ENCODE measurements at places on chromosomes 3 and 15.

DNA sequence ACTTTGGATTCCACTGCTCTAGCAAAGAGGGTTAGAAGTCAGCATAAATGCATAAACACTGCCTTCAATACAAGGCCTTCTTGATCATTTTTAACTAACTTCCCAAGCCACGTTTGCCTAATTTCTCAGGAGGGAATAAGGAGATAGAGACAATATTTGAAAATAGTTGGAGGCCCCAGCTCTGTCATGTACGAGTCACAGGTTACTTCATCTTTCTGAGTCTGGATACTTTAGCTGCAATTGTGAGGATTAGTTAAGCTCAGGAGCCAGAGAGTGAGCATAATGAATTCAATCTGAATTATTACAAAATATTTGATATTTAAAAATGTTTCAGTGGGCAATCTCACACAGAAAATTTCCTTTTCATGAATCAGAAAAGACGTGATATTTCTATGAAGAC is 298.9 kb downstream of the SHOX2 start:
- DNase-seq: no peak

DNA sequence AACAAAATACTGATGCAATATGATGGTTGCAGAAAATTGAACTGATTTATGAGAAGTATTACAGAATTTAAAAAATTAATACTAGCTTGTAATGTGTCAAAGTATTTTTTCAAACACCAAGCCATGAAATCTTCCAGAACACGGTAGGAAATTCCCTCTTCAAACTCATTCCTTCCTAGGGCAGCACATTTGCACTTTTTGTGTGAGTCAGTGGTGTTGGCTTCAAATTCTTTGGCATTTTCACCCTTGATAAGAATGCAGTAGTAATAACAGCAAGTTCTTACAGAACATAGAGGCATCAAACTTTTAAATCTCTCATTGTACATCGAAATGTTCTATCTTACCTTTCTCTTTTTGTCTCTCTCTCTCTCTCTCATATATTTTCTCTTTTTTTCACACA is 191.8 kb downstream of the CGGBP1 start:
- DNase-seq: no peak

DNA sequence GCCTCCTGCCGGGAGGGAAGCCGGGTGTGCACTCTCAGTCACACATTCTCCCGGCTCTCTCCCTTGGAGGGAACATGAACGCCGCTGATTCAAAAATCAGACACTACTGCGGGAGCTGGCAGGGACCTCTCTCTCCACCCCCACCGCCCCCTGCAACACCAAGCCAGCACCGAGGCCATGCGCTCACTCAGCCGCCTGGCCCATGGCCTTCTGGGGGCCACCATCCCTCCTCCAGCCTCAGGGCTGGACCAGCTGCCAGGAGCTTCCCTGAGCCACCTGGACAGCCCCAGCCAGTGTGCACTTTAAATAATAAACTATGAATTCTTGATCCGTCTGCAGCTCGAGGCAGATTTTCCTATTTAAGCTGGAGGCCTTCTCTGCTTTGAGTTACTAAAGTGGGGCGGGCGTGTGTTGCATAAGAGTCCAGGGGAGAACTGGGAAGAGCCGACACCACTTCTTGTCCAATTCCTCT is 30.6 kb downstream of the ADAMTS17 start:
- no peak for DNase-seq

- DNase-seq: no peak
Measured at GRCh38 chr3:4425707-4426106, 41.4 kb downstream of the SUMF1 start.

DNA sequence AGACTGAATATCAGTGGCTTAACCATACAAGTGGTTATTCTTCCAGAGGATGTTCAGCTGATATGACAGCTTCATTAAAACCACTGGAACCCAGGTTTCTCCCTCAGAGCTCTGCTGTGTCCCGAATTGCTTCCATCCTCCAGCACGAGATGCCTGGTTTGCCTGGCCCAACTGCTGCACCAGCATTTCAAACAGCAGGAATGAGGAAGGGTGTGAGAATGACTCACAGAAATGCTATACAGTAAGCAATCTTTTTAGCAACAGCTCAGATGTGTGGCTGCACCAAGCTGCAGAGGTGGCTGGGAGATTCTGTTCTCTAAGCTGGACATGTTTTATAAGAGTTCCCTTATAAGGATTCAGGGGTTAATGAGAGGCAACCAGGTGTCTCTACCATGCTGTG is 271.0 kb downstream of the GABRG3 start:
- DNase-seq: no peak

DNA sequence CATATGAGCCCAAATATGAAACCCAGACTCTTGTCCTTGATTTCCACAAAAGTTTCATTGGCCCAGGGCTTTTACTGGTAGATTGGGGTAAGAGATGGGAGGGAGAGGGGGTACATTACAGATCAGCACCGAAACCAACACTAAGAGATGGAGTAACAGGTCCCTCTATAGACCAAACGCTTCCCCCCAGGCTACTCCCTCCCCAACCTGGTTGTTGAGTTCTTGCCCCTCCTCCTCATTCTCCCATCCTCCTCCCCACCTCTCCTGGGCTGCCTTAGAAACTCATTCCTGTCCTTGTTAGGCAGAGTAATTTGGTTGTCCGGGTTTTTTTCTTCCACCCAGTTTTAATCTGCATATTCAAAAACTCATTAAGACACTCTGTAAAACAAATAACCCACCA is 74.1 kb downstream of the MESD start:
- DNase-seq: no peak

GRCh38 chr3:190089711-190090110 is 31.0 kb downstream of the P3H2 start:
- no peak for DNase-seq

GRCh38 chr3:128322030-128323022 is 144.4 kb downstream of the DNAJB8 start:
- DNase-seq: peak; percentile 60

- DNase-seq: no peak
Measured at GRCh38 chr3:172651936-172652625, 58.8 kb downstream of the NCEH1 start.

DNA sequence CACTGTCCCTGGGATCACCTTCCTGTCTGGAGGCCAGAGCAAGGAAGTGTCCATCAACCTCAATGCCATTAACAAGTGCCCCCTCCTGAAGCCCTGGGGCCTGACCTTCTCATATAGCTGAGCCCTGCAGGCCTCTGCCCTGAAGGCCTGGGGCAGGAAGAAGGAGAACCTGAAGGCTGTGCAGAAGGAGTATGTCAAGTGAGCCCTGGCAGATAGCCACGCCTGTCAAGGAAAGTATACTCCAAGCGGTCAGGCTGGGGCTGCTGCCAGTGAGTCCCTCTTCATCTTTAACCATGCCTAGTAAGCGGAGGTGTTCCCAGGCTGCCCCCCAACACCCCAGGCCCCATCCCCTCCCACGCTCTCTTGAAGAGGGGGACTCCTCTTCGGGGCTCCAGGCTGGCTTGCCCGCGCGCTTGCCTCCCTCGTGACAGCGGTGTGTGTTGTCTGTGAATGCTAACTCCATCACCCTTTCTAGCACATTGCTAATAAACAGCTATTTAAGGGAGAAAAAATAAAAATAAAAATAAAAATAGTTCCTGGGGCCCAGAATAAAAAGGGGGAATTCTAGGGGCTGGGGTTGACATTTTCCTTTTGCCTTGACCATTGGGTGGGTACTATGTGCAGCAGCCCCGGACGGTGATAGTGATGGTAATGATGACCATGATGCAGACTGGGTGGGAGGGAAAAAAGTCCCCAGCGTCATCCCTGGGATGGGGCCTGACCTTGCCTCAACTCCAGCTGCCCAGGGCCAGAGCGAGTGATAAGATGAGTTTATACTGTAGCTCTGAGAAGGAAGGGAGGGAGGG is 3.3 kb upstream of the ALAS1 start:
- DNase-seq: no peak

DNA sequence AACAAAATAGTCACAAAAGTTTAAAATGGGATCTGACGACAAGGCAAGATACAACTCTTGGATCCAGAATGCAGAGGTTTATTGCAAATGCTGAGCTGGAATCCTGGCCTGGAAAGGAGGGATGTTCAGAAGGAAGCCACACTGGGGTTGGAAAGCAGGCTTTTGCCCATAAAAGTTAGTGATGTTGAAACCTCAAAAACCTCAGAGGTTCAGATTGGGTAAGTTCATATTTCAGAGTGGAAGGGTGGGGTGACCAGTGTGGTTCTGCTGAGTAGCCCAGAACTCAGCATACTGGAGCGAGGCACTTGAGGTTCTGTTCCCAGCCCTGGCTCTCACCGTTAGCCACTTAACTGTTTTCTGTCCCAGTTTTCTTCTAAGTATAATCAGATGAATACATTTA is 114.0 kb upstream of the OSTN start:
- no peak for DNase-seq

DNA sequence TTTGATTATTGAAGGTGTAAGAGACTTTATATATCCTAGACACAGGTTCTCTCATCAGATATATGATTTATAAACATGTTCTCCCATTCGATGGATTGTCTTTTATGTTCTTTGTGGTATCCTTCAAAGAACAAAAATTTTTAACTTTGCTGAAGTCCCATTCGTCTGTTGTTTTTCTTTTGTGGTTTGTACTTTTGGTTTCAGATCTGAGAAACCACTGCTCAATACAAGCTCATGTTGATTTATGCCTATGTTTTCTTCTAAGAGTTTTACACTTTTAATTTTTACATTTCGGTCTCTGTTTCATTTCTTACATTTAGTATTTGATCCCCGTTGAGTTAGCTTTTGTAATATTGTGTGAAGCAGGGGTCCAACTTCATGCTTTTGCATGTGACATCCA is 103.3 kb upstream of the SPRED1 start:
- DNase-seq: no peak

Measured in hepatic stellate cell (primary cell).